Activated naive CD4-positive, alpha-beta T cell treated with anti-CD3 and anti-CD28 coated beads, Interleukin-2, amount 50 U/mL, for 72 hours (primary cell): ENCODE measurements at places on chromosomes 6 and 20. TPM values are rescaled to one million over a fixed set of nuclear protein-coding genes. Genes with fewer than 3 reads are reported as not detected.

Gene TUBB1
- total RNA-seq, result 0.09 TPM

Gene DSP
- total RNA-seq, result 0.14 TPM

Gene IP6K3
- total RNA-seq, result not detected

Gene CNKSR3
- total RNA-seq, result not detected

Gene KCNB1
- total RNA-seq, result not detected

Gene LY6G5C
- 1.8 TPM for total RNA-seq

Gene PPP1R14C
- total RNA-seq, result not detected

Gene TXLNB
- 0.31 TPM for total RNA-seq

Gene BTN1A1
- total RNA-seq, result not detected

Gene NNAT
- 2.1 TPM for total RNA-seq

Gene TMX4
- 23.9 TPM for total RNA-seq

Gene EYS
- not detected for total RNA-seq

Gene FOXF2
- not detected for total RNA-seq

Gene C4A
- total RNA-seq, result 4.1 TPM

Gene IGF2R
- 73.8 TPM for total RNA-seq

Gene ME1
- not detected for total RNA-seq

Gene CLPSL1
- not detected for total RNA-seq

Gene HLA-DRA
- total RNA-seq, result 2.2 TPM

Gene RIPPLY2
- not detected for total RNA-seq

Gene BCKDHB
- 20.5 TPM for total RNA-seq

Gene MTFR2
- total RNA-seq, result 32.0 TPM

Gene NRSN1
- not detected for total RNA-seq

Gene OLIG3
- 0.35 TPM for total RNA-seq

Gene THBS2
- total RNA-seq, result not detected

Gene SAMD3
- 5.6 TPM for total RNA-seq

Gene OR2H2
- not detected for total RNA-seq

Gene GNAS-AS1
- 3.4 TPM for total RNA-seq
